ENCODE measurements at places on chromosomes 7 and 10. TPM values are rescaled to one million over a fixed set of nuclear protein-coding genes. Genes with fewer than 3 reads are reported as not detected.

Gene STAG3
- total RNA-seq, result 31.1 TPM

Gene CALML5
- total RNA-seq, result not detected

Gene TAS2R5
- 2.6 TPM for total RNA-seq

Gene PSD
- 3.6 TPM for total RNA-seq

Gene GJC3
- not detected for total RNA-seq

Gene LIPJ
- 0.17 TPM for total RNA-seq

Gene CLRN3
- total RNA-seq, result not detected

Gene AGAP4
- 25.0 TPM for total RNA-seq

Gene THSD7A
- not detected for total RNA-seq

Gene ZNF425
- total RNA-seq, result 1.4 TPM

Gene C10orf53
- total RNA-seq, result not detected

Gene HOGA1
- total RNA-seq, result not detected

Gene XRCC2
- 10.9 TPM for total RNA-seq

Gene TMEM130
- total RNA-seq, result not detected

Gene HYAL4
- not detected for total RNA-seq

Gene MRLN
- not detected for total RNA-seq

Gene CPA2
- not detected for total RNA-seq

Gene C10orf143
- total RNA-seq, result 6.0 TPM

Gene TRPV5
- total RNA-seq, result not detected

Gene OGDHL
- not detected for total RNA-seq

Gene RET
- total RNA-seq, result not detected

Gene SH2B2
- 1.2 TPM for total RNA-seq

Gene SLC18A3
- not detected for total RNA-seq

Gene BRAF
- total RNA-seq, result 39.4 TPM

Gene VIPR2
- total RNA-seq, result 0.80 TPM

Gene HOXA5
- not detected for total RNA-seq

Gene TMEM176A
- total RNA-seq, result 0.54 TPM

Gene EPO
- total RNA-seq, result 0.22 TPM

Gene OR6V1
- total RNA-seq, result not detected

Gene NODAL
- not detected for total RNA-seq

Gene IFIT1B
- not detected for total RNA-seq

Gene PLEKHA1
- total RNA-seq, result 29.2 TPM

Gene DLG5
- total RNA-seq, result 4.8 TPM

Gene ARHGEF5
- total RNA-seq, result 7.6 TPM

Gene PITX3
- not detected for total RNA-seq

Gene ZNF804B
- total RNA-seq, result not detected

Gene PLXNA4
- 16.5 TPM for total RNA-seq

Gene JCAD
- 0.03 TPM for total RNA-seq

Gene POT1
- total RNA-seq, result 39.1 TPM

Gene IQUB
- total RNA-seq, result not detected

Gene TMEM270
- total RNA-seq, result not detected

Gene CFAP70
- 2.2 TPM for total RNA-seq

Gene WASHC2C
- 44.7 TPM for total RNA-seq

Gene ZNF117
- total RNA-seq, result 7.2 TPM

Gene SFRP5
- total RNA-seq, result 0.22 TPM

Gene PYROXD2
- total RNA-seq, result 18.0 TPM

Gene FFAR4
- total RNA-seq, result not detected

Gene SPDYE2B
- not detected for total RNA-seq

Gene PRF1
- total RNA-seq, result 165 TPM

Gene C10orf105
- total RNA-seq, result 0.30 TPM

Gene SPDYE6
- not detected for total RNA-seq

Gene MSS51
- 4.0 TPM for total RNA-seq

Gene AKR1D1
- total RNA-seq, result not detected
